ENCODE measurements at places on chromosomes 11 and 22.
A peak's percentile ranks its signal among the peaks of the same experiment; 100 is the strongest.

- peak; percentile 48 for DNase-seq
These were observed 29.3 kb upstream of the TCF20 start for GRCh38 chr22:42299586-42300258.

DNA sequence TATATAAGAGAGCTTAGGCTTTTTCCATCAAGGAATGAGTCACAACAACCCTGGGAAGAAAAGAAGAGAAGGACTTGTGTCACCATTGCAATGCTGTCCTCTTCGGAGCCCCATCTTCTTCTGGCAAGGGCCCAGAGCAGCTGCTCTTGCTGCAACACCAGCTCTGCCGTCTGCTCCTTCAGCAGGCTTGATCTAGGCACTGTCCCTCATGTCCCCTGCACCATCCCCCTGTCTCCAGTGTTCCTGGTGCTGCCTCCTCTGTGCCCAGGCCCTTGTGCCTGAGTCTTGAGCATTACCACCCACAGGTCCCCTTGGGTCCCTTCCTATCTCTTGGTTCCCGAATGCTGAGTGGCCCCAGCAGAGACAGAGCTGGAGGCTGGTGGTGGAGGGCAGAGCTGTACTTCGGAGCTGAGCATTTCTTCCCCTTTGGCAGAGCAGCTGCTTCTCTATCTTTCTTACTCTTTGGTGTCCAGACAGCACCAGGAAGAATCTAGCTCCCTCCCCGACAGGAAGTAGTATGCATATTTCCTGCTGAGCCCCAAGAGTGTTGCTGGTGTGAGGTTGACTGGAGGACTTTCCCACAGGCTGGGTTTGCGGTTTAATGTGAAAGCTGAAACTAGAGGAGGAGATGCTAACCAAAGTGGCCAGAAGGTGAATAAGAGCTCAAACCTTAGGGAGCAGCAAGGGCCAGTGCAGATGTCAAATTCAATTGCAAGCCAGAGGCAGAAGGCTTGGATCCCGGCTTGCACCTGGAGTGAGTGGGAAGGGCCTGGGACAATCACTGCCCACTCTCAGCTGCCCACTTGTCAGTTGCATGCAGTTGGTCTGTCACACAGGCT lies 27.8 kb downstream of the WEE1 start:
- peak; percentile 92 for DNase-seq

DNA sequence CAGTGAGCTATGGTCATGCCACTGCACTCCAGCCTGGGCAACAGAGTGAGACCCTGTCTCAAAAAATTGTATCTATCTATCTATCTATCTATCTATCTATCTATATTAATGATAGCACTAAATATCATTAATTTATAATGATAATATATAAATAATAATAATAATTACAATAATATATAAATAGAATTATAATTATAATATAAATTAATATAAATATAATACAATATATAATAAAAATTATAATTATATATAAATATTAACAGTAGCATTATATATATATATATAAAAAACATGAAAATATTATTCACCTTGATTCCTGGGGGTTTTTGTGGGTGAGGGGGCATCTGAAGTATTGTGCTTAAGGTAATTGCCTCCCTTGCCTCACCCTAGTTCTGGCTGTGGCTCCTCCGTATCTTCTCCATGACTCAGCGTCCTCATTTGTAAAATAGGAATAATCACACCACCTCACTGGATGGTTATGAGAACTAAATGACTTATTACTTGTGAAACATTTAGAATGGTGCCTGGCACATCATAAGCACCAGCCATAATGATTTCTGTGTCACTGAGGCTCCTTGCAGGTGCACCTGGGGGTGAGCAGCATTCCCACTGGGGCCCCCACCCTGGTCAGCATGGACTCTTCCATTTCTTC lies 18.8 kb downstream of the RASD2 start:
- DNase-seq = no peak

GRCh38 chr11:129946256-129946655 lies 50.9 kb upstream of the NFRKB start:
- DNase-seq = no peak

DNA sequence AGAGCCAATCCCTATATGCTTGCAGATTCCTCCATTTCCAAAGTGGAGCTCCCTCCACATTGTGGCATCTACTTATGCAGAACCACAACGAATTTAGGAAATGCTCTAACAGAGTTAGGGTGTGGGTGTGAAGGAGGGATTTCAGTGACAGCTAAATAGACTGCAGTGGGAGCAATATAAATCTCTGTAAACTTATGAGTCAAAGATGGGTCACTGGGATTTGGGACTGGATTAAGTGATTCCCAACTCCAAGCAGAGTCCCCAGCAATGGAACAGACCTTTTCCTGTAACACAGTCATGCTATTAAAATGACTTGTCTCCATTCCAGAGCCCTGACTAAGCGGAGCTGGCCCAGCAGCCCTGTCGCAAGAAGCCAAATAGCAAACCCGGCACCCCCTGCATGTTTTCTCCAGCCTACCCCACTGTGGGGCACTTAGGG lies 36.6 kb downstream of the RPL27A start:
- DNase-seq = no peak

DNA sequence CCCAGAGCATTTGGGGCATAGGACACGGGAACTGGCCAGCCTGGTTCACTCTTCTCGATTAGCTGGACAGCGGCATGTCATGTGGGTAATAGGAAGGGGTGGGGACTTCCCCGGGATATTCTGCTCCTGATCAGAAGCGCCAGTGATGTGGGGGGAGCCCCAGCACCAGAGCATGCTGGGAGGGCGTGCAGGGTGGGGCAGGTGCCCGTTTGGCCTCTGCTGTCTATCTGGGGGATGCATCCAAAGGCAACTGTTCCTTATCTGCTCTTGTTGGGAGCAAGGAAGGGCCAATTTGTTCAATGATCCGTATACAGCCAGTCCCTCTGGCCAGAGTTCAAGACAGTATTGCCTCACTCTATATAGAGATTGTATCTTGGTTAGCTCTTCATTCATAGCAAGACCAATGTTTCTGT lies 43.6 kb downstream of the PPARA start:
- no peak for DNase-seq

DNA sequence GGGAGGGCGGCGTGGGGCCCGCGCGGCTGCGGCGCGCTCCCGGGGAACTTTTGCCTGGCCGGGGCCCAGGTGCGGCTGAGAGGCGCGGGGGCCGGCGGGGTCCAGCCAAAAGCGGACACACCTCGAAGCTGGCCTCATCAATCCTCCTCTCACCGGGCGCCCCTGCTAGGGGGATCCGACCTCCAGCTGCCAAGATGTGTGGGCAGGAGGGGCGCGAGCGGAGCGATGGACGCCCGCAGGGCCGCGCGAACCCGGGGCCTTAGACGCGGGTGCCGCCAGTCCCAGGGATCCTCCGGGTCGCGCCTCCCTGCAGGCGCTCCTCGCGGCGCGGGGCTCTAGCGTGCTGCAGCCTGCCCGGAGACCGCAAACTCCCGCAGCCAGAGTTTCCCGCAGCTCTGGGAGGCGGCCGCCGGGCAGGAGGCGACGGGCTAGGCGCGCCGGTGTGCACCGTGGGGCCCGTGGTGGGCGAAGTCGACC lies 785 bp downstream of the IGSF9B start:
- peak; percentile 11 for DNase-seq

DNA sequence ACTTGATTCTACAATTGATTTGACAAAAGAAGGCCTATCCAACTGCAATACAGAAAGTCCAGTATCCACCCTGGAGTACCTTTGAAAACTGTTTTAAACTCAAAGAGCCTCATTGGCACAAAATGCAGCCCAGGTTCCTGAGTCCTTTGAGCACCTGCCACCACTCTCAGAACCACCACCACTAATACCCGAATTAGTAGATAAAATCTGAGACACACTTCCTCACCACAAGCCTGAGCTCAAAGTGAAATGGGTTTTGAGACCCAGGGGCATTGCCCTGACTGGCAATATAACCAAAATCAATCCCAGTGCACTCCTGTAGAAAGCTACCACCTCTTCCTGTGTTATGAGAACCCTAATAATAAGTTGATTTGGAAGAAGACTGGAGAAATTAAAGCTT lies 215.7 kb downstream of the CSNK2A3 start:
- DNase-seq = peak; percentile 11

- DNase-seq = no peak
These were observed 2.9 kb upstream of the MRGPRG start for GRCh38 chr11:3221408-3222002.

GRCh38 chr11:3995949-3996554 lies 98.5 kb upstream of the RRM1 start:
- no peak for DNase-seq

DNA sequence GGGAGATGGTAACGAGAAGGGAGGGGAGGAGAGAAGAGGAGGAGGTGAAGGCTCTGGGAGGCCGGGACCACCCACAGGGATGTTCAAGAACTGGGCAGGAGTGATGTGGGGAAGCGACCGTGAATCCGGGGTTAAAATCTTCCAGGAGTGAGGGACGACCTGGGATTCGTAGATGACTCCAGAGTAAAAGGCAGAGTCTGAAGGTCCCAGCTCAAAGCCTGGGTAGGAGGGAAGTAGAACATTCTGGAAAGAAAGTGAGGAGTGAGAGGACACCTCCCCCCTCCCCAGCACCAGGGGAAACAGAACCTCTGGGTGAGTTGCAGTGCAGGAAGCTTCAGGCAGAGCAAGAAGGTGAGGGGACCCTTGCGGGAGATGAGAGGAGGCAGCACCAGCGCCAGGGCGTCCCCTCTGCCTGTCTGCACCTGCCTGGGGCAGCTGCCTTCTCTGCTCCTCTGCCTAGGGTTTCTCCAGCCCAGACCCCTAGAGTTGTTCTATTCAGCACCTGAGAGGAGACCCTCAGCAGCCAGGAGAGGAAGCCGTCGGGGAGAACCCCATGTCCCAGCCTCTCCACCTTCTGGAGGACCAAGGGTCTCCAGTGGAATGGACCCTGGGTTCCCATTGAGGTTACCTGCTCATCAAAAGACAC lies 49.7 kb downstream of the LINC01488 start:
- DNase-seq = no peak

- no peak for DNase-seq
These were observed 263.6 kb downstream of the KIRREL3 start for GRCh38 chr11:126736682-126737572.

GRCh38 chr22:34858066-34858465 lies 207.9 kb upstream of the ISX start:
- no peak for DNase-seq

DNA sequence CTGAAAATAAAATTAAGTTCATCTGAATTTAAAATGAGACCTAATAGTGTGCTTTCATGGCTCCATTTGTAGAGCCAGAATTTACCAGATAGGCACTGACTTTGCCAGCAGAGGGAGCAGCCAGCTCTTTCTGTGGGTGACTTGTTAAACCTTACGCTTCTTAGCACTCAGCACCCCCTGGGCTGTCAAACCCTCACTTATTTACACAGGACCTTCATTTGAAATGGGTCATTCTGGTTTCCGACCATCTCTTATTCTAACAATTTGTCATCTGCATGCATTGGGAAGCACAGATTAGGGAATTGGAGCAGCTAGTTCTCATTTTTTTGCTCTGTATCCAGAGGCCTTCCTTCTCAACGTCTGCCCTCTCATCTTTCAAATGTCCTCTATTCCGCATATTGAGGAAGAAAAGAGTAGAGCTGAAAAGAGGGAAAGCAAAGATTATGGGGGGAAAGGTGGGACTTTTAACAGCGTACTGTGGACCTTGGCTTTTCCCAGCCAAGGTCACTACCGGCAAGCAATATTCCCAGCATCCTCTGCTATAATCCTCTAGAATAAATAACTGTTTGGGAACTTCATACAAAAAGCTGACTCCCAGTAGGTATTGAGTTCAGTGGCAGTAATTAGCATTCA lies 3.1 kb downstream of the ASRGL1 start:
- DNase-seq = peak; percentile 63

DNA sequence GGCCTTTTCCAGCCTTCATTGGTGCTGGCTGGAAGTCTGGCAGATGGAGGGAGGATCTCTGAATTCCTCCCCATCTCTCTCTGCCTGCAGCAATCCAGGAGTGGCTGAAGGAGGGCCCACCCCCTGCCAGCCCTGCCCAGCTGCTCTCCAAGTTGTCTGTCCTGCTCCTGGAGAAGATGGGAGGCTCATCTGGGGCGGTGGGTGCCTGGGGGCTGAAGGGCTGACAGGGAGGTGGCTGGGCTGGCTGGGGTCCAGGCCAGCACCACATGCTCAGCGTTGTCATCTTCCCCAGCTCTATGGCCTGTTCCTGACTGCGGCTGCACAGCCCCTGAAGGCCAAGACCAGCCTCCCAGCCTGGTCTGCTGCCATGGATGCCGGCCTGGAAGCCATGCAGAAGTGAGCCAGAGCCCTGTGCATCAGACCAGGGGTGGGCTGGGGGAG lies 12.2 kb downstream of the TKFC start:
- DNase-seq = no peak

DNA sequence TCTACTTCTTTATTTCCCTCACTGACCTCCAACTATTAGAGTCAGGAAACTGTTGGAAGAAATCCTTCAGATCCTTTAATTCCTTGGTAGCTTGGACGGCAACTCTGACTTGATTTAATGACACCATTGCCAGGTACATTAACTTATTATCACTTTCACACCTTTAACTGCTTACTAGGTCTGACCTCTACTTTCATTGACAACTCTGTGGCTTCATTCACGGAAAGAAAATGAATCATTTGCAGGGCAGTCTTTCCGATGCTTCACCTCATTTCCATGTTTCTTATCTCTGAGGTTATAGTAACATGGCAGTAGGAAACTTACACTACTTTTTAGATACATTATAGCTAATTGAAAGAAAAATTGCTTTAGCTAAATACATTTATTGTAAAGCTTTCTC lies 82.6 kb upstream of the PDGFD start:
- no peak for DNase-seq

- DNase-seq = no peak
These were observed 50.6 kb downstream of the WNT11 start for GRCh38 chr11:76155500-76156227.

- DNase-seq = no peak
These were observed 4.1 kb downstream of the NPTXR start for GRCh38 chr22:38839686-38840085.

GRCh38 chr11:72045849-72046248 lies 34.5 kb downstream of the NUMA1 start:
- no peak for DNase-seq

- no peak for DNase-seq
These were observed 30.1 kb upstream of the TNRC6B start for GRCh38 chr22:40147388-40148176.

GRCh38 chr11:10076458-10077141 lies 217.4 kb downstream of the SBF2 start:
- peak; percentile 51 for DNase-seq

DNA sequence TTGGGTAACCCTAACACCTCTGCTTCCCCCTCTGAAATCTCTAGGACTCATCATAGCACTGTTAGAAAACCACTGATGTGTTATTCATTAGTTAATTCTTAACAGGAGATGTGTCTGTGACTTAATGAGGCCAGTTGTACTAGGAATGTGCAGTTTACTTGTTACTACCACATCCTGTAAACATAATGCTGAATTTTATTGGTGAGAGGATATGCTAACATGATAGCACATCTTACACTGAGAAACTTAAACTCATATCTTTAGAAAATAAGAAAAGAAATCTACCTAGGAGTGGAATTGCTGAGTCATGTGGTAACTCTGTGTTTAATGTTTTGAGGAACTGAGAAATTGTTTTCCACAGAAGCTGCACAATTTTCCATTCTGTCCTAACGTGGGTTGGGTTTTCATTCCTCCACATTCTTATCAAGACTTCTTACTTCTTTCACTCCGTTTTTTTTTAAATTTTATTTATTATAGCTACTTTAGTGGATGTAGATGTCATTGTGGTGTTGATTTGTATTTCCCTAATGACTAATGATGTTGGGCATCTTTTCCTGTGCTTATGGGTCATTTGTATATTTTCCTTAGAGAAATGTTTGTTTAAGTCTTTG lies 33.7 kb downstream of the RNF121 start:
- peak; percentile 16 for DNase-seq
